ENCODE measurements at places on chromosomes 4 and X. TPM values are rescaled to one million over a fixed set of nuclear protein-coding genes. Genes with fewer than 3 reads are reported as not detected.

- H3K4me1 ChIP-seq = no peaks in the 10 kb centered on the region
- peaks cover 70% of the 10 kb centered on the region for H3K36me3 ChIP-seq
- DNase-seq = peak; percentile 66
Observed at GRCh38 chr4:2925931-2926860, 37.0 kb downstream of the NOP14 start.

DNA sequence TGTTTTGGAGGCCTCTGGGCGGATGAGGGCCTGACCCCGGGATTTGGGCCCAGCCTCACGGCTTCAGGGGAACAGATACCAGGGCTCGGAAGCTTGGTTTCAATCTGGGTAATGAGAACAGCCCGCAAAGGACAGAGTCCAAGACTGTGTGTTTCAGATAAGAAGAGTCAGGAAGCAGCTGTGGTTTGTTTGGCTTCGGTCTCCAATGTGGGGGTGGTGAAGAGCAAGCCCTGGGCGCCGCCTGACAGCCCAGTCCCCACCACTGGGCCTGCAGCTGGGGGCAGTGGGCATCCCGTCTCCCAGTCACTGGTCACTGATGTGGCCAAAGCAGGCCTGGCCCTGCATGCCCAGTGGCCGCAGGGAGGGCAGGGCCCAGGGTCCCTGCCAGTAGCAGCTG is 9.1 kb downstream of the WFS1 start:
- DNase-seq = peak; percentile 95
- no peaks in the 10 kb centered on the region for H3K27me3 ChIP-seq
- no peak overlapping the region for H3K4me3 ChIP-seq

DNA sequence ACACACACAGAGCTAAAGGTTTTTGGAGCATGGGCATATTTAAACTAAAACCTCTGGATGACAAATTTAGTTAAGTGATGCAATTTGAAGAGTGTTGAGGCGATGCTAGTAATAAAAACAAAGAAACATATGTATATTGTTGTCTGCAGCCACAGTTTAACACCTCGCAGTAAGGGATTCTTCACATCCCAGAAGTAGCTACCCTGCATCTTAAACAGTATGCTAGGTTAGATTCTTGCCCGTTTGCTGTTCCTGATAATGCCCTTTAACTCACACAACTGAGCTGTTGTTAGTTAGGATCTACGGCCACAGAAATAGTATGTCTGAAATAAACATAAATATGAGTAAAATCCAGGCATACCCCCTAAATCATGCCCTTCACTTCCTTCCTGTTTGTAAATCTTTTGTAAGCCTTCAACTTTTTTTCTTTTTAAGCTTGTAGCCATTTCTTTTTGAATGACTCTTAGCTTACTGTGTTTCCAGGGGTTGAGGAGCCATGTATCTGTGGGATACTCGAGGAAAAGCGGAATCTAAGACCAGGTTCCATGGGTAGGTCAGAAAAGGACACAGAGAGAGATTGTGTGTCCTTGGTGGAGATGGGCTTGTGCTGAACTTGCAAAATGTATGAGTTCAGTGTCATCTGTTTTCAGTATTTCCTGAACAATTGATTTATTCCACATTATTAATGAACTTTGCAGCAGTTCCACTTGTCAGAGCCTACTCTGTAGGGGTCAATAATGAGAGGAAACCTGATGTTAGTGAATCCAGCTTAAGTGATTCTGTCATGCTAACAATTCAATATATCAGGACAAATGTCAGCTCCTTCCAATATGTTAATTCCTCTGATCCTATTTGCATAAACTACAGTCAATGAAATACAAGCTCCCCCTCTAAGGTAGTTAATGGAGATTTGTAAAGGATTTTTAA is 349.6 kb downstream of the GPAT3 start:
- H3K27ac ChIP-seq = no peak overlapping the region
- no peaks in the 10 kb centered on the region for H3K36me3 ChIP-seq
- no peak for DNase-seq
- no peaks in the 10 kb centered on the region for H3K27me3 ChIP-seq
- no peak overlapping the region for H3K4me3 ChIP-seq

PLXNB3 gene
- total RNA-seq = 2.7 TPM

DNA sequence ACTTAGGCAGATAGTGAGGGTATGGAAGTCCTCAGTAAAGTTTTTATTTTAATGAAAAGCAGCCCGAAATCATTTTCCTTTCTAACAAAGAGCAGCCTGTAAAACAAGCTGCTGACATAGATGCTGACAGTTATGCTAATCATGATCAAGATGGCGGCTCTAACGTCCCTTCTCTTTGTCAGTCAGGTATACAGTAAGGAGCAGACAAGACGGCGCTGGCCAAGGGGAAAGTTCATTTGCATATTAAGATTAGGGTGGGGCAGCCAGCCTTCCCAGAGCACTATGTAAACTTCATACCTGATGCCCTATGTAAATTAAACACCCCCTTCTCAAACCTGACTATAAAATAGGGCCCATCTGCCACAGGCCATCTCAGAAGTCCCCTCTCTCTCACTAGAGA is 76.9 kb downstream of the MAGEB10 start:
- no peaks in the 10 kb centered on the region for H3K27me3 ChIP-seq
- no peaks in the 10 kb centered on the region for H3K4me1 ChIP-seq
- no peaks in the 10 kb centered on the region for H3K36me3 ChIP-seq

DNA sequence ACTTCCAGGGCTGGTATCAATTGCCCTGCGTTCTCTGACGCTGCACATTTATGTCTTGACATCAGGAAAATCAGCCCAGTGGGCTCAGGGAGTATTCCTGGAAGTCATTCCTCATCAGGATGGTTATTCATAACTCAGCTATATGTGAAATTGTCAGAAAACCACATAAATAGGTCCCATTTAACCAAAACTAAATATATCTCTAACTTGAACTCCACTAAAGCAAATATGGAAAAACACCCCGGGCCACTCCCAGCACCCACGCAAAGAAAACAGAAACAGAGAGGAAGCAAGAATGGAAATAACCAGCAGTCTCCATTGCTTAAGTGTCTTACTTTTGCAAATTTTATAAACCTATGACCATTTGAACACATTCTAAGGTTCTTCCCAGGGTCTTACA is 112.0 kb downstream of the IRF2 start:
- H3K4me3 ChIP-seq = no peak overlapping the region
- DNase-seq = no peak
- H3K4me1 ChIP-seq = peaks cover 19% of the 10 kb centered on the region
- no peaks in the 10 kb centered on the region for H3K27me3 ChIP-seq
